ENCODE measurements at places on chromosomes 7 and 10.

DNA sequence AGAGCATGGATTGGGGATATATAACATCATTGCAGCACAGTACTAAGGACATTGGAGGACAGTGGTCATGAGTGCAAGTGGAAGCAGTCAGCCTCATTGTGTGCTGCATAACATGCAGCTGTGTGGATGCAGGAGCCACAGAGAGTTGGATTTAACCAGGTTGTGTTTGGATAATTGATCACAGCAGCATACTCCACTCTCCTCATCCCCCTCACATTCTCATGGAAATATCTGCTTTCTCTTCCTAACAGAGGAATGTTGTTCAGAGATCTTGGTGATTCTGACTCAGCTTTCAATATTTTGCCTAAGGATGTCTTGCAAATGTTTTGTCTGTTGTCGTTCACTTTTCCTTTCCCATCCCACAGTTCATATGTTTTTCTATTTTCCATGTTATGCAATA, 31.8 kb upstream of the LSM8 start:
- no peak for DNase-seq

GRCh38 chr10:13673156-13673555, 86.4 kb downstream of the PRPF18 start:
- DNase-seq = no peak

DNA sequence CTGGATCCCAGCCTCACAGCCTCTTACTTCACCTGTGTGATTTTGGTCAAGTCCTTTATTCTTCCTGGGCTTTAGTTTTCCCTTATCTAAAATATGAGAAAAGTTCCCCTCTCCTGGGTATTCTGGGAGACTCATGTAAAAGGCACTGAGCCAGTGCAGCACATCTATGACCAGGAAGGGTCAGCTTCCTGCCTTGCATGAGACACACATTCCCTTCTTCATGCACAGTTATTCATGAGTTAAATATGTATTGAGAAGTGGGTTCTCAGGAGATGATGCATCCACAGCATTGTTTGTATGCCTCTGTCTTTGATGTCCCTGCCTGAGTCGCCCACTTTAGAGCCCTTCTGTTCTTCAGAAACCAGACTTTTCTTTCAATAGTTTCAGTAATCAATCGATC, 33.3 kb downstream of the EGFR start:
- no peak for DNase-seq

DNA sequence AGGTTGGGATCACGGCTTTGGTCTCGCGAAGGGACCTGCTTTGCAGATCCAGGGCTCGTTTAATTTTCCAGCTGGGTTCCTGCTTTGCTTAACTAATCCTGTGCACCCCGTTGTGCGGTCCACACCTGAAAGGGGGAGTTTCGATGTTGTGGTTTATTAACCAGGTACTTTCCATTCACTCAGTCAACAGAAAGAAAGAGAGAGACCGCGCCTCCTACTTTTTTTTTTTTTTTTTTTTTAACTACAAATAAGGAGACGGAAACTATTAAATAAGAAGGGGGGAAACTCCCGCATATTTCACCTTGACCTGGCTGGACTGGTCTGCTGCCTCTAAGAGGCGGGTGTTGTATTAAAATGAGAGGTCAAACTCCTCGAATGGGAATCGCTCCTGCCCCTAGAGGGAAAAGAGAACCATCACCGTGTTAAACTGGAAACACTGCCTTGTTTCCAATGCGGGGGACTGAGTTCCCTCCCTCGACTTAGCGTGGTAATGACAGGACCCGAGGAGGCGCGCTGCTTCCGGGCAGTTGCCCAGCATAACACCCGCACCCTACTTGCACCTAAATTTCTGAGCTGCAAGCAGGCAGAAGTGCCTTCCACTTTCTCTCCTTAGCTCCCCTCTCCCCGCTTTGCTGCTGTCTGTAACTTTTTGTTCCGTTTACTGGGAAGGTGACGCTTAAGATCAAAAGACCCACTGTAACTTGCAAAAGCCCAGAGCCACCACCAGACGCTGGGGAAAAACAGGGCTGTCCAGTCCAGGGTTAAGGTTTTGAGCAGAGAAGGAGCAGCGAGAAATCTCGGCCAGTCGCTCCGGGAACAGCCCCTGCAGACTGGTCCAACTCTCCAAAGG, 1.1 kb upstream of the ITGB8 start:
- no peak for DNase-seq

DNA sequence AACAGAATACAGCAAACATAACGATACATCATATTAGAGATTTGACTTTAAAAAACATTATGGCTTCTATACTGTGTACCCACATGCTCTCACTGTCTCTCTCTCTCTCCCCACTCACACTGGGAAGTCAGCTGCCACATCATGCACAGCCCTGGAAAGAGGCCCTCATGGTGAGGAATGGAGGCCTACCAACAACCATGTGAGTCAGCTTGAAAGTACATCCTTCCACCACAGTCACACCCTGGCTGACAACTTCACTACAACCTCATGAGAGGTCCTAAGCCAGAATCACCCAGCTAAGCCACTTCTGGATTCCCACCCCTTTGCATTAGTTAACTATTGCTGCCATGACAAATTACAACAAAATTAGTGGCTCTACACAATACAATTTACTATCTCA, 23.3 kb upstream of the GPR22 start:
- no peak for DNase-seq

Measured in stimulated activated CD8-positive, alpha-beta memory T cell treated with anti-CD3 and anti-CD28 coated beads, Interleukin-2, amount 100 ng/mL, for 1 hour (primary cell).